ENCODE measurements at places on chromosomes 7 and 10.

DNA sequence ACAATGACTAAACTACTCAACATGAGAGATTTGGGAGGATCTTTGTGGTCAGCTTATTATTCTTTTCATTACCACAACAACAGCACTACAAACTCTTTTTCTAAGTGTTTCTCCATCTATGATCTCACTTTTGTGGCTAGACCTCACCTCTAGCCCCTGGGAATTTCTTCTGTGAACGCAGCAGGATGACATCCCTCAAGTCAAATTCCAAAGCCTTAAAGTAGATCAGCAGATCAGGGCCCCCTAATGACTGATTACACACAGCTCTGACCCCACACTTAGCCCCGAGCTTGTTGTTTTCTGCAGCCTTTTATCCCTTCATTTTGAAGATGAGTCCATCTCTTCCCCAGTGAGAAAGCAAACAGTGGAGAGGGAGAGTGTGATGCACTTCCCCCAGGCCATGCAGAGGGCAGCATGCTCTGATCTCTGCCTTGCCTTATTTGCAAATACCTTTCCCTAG lies 27.3 kb downstream of the TFAM start:
- DNase-seq = no peak

GRCh38 chr10:71939861-71940474 lies 24.2 kb upstream of the CHST3 start:
- no peak for DNase-seq

- DNase-seq = no peak
These were observed 88.6 kb downstream of the SPAG6 start for GRCh38 chr10:22433875-22434274.

DNA sequence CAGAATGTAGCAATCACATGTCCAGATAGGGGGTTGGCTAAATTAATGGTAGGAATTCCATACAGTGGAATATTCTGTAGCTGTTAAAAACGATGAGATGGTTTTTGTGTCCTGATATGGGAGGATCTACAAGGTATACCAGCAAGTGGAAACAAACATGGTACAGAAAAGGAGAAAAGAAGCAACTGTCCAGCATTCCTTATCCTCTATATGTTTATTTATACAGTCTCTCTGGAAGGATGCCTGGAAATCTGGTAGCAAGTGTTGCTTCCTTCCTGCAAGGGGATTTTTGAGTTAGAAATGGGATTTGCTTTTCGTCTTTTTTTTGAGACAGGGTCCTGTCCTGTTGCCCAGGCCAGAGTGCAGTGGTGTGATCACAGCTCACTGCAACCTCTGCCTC lies 19.3 kb downstream of the IL15RA start:
- no peak for DNase-seq

GRCh38 chr10:8138471-8138870 lies 84.0 kb downstream of the GATA3 start:
- no peak for DNase-seq

DNA sequence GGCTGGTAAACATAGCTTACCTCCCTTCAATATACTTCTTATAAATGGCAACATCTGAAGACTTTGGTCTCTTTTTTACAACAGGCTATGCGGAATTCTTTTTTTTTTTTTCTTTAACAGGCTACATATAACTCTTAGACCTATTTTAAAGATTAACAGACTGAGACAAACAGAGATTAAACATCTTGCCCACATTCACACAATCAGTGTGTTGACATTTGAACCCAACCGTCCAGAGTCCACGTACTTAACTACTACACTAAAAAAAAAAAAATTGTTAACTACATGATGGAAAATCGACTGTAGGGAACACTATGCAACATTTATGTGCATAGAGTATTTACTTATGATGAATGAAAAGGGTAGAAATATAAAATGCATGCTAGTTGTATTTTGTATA lies 298.5 kb downstream of the ELMO1 start:
- no peak for DNase-seq

DNA sequence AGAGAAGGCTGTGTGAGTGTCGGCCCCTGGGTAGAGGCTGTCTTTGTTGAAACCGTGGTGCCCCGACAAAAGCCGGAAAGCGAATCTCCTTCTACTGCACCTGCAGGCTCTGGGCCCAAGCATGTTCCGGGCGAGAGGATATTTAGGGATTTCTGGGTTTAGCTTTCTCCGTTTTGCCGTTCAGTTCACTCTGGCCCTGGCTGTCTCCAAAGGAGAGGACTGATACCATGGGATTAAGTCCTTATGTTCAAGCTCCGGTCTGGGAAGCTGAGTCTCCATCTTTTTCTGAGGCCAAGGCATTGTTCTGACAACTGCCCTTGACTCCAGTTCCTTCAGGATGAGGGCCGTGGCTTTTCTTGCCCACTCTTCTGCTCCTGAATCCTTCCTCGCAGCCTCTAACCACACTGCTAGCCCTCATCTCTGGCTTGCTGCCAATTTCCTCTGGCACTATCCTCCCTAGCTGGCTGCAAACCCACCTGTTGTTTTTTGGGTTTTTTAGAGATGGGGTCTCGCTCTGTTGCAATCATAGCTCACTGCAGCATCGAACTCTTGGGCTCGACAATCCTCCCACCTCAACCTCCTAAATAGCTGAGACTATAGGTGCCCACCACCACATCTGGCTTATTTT lies 206.8 kb downstream of the SKIDA1 start:
- no peak for DNase-seq

DNA sequence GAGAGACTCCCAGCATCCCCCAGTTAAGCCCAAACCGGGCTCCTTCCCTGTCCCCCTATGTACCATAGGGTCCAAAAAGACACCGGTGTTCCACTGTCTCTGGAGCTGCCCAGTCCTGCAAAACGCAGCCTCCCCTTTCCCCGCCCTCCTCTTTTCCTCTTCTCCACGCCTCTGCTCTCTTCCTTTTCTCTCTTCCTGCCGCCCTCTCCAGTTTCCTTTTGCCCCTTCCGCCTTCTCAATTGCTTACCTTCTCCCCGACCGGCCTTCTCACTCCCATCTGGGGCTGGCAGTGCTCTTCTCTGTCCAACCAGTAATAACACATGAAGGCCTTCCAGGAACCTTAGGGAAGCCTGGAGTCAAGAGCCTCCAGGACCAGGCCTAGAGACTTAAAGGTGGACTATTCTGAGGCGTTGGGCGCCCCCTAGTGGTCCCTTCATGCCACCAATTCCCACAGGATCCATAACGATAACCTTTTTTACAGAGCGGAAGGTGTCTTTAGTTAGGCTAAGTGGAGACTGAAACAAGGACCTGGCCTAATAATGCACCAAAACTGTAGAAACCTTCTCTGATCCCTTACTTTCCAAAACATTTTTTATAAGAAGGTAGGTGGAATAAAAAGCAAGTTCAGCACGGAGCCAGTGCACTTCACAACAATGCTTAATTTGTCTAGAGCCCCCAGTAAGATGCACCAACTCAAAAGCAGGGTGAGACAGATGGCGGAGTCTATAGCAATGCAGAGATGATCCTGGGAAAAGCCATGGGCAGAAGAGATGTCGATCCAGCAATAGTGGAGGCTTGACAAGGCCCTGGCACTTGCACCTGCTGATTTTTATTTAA lies 27.2 kb upstream of the MSRB2 start:
- DNase-seq = peak; percentile 41

GRCh38 chr10:5556576-5556975 lies 31.8 kb downstream of the CALML3 start:
- DNase-seq = no peak

DNA sequence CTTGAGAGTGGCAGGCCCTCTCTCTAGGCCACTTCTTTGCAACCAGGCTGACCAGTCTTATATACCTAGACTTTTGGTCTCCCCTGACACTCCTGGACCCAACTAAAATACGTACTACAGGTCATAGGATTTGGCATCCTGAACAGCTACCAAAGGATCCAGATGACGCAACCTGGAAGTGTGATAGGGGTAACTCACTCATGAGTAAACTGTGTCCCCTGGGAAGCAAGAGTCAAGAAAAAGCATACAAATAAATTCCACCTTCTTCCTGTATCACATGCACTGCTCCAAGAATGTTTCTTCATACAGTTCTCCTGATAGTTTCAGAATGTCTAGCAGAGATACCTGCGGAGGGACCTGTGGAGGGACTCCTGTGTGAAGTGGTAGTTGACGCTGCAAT lies 172.3 kb downstream of the MDFIC start:
- no peak for DNase-seq

DNA sequence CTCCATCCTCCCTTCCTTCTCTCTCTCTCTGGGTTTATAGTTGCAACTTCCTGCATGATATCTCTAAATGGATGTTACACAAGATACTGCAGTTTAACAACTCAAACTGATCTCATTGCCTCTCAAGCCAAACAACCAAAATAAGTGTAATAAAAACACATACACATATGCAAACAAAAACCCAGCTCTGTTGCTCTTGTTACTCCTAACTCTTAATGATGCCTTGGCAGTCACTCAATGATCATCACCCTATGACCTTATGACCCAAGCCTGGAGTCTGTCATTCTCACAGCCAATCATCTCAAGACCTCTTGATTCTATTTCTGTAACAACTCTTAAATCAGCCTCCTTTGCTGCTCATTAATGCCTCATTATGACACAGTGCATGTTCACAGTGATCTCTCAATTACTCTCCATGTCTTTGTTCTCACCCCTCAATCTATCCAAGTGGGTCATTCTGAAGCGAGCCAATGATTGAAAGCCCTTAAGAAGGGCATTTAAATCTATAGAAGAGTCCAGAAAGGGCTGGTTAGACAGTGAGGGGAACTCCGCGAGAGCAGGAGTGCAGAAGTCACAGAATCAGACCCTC lies 210.9 kb downstream of the INHBA start:
- no peak for DNase-seq

GRCh38 chr7:7965301-7965700 lies 3.3 kb upstream of the GLCCI1 start:
- no peak for DNase-seq

- DNase-seq = no peak
These were observed 103.6 kb downstream of the SMURF1 start for GRCh38 chr7:99040104-99040958.

- no peak for DNase-seq
These were observed 627.9 kb upstream of the FOXK1 start for GRCh38 chr7:4054158-4054557.

DNA sequence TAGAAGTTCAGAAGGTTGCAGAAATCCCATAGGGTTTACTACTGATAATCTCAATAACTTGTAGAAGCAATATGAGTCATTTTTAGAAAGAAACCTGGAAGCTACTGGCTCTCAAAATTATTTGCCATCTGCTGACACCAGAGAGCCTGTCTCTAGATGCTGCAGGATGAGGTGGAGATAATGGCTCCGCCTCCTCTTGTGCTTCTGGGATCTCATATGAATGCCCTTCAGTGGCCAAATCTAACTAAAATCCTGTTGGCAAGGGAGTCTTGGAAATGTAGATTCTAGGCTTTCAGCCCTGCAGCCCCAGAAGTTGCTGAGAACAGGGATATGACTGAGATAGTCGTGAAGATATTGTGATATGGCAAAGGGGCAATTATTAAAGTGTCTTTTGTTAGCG lies 348.1 kb downstream of the CCSER2 start:
- no peak for DNase-seq

DNA sequence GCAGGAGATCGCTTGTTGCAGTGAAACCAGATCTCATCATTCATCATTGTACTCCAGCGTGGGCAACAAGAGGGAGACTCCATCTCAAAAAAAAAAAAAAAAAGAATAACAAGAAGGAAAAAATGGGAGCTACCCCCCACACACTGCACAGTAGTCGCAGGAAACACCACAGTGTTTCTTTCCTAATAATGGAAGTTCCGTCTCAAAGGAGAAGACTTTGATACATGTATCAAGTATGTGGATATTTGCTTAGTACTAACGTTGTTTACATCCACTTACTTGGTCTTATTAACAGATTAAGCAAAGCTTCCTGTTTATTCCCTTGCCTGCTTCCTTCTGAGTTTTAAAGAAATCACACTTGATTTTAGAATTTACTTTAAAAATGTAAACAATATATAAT lies 22.2 kb downstream of the YAE1 start:
- no peak for DNase-seq

GRCh38 chr10:125964558-125964957 lies 68.2 kb downstream of the FANK1 start:
- DNase-seq = no peak

DNA sequence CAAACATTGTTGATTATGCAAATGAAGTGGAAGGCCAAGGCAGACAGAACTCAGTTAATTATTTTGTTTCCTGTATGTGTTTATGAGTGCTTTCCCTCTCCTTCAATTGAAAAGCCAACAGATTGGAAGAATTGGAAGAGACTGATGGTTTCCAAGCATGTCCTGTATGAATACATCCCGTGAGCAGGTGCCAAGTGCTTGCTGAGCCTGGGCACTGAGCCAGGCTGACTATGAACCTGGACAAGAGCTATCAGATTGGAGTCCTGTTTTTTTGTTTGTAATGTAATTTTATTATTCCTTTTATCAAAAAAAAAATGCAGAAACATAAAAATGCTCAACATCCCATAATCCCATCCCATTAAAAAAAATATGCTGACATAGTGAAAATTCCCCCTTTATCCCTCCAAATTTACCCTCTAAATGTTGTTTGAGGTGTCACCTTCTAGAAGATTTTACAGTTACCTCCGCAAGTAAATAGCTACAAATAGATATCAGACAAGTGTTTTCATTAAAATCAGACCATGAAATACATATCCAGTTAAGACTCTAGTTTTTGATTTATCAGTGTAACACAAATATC lies 449.5 kb downstream of the GRID1 start:
- no peak for DNase-seq

GRCh38 chr7:23685731-23686130 lies 5.7 kb downstream of the FAM221A start:
- DNase-seq = no peak

- no peak for DNase-seq
These were observed 302.4 kb downstream of the PTEN start for GRCh38 chr10:88165849-88166271.

GRCh38 chr10:93751832-93752231 lies 5.9 kb upstream of the LGI1 start:
- DNase-seq = no peak

- no peak for DNase-seq
These were observed 35.0 kb upstream of the ACSL5 start for GRCh38 chr10:112338957-112339356.

- DNase-seq = no peak
These were observed 72.9 kb upstream of the TNS3 start for GRCh38 chr7:47654672-47655298.
